ENCODE measurements at places on chromosomes 7 and 10.

DNA sequence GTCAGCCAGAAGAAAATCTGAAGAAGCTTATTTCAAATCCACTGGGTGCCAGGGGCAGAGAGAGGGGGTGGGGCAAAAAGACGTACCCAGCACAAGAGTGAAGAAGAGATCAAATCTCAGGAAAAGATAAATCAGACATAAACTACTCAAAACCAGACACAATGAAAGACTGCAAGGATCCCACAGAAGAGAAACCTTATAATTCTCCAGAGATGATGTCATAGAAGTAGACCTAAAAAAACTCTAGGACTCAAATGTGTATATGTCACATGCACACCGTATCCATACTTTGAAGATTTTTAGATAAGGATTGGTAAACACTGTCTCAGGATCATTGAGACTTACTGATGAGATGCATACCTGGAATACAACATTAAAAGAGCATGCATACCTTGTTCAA lies 98.5 kb upstream of the PIK3CG start:
- DNase-seq = no peak

DNA sequence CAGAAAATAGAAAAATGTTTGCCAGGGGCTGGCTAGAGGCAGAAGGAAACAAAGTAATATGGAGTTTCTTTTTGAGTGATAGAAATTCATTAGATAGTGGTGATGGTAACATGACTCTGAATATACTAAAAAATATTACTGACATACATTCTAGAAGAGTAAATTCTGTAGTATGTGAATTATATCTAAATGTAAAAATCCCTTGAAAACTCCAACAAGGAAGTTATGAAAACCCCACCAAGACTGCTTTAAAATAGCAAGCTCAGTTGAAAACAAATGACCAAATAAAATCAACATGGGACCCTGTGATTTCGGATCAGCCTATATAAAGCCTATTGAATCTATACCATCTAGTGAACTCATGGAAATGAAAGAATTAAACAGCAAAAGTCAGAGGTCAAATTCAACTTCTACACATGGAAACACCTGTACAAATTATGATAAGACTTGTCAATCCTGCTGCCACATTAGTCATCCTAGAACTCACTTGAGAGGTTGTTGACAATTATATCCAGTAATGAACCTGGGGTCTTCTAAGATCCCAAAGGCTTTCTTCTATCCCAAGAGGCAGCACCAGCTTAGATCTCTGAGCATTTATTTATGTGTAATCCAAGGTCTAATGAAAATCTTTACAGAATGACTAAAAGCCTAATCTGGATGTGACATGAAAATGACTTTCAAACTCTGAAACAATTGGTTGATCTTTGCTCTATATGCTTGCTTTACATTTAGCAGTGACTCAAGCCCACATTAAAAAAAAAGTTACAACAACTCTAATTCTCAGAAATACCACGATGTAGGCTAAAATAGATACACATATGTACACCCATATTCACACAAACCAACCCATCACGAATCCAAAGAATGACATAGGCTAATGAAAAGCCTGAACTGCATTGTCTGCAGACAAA lies 59.3 kb downstream of the OSBPL3 start:
- no peak for DNase-seq

DNA sequence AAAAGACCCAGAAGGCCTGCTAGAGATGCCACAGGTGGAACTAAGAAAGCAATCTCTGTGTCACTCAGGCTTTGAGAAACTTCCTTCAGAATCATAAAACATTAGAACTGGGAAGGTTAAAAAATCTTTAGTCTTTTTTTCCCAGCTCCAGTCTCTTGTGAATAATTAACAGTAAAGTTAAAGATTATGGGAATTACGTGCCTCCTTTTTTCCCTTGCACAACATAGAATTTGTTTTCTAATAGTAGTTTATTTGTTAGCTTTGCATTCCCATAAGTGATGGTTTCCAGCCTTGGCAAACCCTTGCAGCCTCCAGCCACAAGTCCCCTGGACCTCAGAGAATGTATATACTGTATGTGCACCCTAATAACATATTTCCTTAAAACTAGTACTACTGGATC lies 128.3 kb downstream of the TPST1 start:
- DNase-seq = no peak

GRCh38 chr7:23268746-23269145 lies 22.2 kb downstream of the GPNMB start:
- no peak for DNase-seq

DNA sequence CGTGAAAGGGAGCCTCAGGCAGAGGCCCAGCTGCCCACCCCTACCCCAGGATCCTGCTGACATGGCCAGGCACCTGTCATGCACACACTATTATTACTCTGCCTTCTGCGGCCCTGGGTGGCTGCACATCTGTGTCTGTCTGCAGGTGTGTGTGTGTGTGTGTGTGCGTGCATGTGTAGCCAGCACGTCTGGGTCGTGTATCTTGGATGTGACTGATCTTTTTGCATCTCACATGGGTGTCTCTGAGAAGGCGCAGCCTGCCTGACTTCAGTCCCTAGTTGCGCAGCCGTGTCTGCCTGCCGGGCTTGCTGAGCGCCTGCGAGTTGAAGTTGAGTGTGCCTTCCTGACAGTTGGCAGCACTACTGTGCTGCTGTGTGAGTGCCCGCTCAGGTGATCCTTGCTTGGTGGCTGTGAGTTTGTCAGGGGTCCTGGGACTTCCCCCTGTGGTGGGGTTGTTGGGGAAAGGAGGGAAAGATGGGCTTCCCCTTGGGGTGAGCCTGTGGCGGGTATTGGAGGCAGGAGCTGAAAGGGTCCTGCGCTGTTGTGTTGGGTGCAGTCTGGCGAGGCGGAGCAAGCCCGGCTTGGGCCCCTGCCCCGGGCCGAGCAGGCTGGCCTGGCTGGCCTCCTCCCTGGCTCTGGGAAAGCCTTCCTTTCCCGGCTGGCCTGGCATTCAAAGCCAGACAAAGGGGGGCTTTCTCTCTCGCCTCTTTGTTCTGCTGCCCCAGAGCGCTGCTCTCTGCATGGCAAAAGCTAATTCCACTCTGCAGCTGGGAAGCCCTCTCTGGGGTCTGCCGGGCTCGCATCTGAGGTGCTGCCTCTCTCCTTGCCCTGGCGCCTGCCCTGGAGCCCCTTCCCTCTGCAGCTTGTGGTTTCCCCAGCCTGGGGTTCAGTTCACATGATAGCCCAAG lies 4.9 kb downstream of the TRIM8 start:
- DNase-seq = no peak

GRCh38 chr10:52212062-52212461 lies 102.0 kb upstream of the DKK1 start:
- DNase-seq = no peak

DNA sequence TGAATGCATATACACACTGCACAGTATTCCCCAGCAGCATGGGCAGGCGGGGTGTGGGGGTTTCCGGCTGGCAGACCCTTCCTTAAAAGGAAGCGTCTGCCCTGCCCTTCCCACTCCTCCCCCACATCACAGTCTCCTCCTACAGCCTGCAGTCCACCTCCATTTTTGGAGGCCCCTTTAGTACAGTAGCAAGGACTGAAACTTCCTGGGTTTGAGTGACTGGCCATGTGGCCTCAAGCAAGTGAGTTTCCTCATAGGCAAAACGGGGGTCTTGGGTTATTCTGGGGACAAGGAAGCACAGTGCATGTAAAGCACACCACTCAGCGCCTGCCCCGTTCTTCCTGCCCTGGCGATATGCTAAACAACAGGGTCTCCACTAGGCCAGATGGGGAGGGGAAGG lies 62.1 kb upstream of the COL13A1 start:
- no peak for DNase-seq

GRCh38 chr10:18308600-18308999 lies 168.4 kb downstream of the CACNB2 start:
- DNase-seq = no peak

DNA sequence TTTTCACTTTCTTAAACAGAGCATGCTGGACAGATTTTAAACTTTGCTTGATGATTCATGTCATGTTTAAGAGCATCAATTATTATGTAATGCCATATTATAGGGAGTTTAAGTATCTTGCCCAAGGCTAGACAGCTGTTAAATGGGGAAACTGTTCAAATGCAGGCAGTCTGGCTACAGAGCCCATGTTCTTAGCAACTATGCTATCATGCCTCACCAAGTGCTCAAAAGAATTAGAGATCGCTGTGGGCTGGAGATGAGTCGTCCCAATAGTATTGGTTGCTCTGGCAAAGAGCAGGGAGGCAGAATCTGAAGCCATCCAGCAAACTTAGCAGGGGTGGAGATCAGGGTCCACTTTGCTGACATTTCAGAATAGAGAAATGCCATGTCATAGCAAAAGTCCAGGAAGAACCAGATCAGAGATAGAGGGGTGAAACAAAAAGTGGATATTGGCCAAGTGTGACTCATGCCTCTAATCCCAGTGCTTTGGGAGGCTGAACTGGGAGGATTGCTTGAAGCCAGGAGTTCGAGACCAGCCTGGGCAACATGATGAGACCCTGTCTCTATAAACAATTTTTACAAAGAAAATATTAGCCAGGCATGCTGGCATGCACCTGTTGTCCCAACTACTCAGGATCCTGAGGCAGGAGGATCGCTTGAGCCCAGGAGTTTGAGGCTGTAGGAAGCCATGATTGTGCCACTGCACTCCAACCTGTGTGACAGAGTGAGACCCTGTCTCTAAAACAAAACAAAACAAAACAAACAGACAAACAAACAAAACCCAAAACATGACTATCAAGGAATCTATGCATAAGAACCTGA lies 57.8 kb downstream of the BAMBI start:
- DNase-seq = no peak

GRCh38 chr10:48610585-48611093 lies 5.8 kb upstream of the ARHGAP22 start:
- no peak for DNase-seq

- DNase-seq = no peak
These were observed 124.3 kb upstream of the WNT16 start for GRCh38 chr7:121204537-121204936.

- DNase-seq = no peak
These were observed 753.8 kb downstream of the GRID1 start for GRCh38 chr10:85612833-85613232.

DNA sequence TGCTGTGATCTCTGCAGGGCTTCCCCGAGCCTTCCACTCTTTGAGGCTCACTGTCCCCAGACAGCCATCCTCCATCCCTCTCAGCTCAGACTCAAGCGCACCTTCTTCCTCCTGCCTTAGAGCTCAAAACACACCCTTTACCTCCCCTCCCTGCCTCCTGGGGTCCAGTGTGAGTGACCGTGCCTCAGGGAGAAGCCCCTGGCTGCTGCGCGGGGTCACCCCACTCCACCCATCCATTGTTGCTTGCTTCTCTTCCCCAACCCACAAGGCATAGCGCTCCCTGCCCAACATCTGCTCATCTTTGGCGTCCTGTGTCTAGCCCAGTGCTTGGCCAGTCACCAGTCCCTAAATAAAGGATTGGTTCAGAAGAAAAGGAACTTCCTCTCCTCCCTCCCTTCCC lies 170.3 kb downstream of the TCERG1L start:
- no peak for DNase-seq

DNA sequence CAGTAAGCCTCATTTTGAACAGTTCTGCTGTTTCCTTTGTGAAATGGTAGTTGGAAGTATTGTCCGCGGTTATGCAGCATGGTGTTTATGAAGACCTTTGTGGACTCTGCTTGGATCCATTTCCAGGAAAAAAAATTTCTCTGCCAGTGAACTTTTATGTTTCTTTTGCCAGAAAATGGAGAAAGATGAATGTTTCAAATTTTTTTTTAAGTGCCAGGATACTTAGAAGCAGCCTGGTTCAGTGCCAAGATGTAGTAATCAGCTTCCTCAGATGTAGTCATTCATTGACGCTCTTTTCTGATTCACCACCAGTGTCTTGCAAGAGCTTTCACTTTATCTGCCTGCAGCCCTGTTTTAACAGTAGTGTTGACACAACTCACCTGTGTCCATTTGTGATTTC lies 258.2 kb downstream of the SDK1 start:
- DNase-seq = no peak

- DNase-seq = no peak
These were observed 79.9 kb downstream of the MKI67 start for GRCh38 chr10:128046156-128046952.

DNA sequence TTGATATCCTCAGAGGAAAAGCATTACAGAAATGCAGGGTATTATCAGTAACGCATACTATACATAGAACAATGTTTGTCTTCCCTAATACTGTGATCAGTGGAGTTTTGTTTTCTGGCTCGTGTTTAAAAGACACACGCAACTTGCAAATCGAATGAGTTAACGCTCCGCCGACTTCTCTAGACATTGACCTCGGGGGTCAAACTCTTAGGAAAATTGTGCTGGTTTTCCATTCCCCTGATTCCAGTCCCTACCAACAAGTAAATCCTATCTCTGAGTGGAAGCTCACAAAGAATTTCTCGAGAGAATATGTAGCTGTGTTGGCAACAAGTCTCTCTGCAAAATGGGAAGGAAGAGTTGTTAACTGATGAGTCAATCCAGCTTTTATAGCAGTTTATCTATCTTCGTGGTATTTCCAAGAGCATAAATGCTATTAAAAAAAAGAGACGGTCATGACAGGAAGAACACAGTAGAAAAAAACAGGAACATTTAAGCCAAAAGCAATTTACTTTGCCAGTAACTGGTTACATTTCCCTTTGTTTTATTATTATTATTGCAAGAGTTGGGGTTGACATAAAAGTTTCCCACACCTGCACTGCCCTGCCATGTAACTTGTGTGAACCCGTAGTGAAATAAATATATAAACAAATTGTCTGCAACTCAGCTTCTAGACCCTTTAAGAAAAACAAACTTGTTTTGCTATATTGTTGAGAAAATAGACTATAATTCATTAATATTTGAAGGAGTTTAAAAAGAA lies 144.4 kb downstream of the ARID5B start:
- DNase-seq = no peak

DNA sequence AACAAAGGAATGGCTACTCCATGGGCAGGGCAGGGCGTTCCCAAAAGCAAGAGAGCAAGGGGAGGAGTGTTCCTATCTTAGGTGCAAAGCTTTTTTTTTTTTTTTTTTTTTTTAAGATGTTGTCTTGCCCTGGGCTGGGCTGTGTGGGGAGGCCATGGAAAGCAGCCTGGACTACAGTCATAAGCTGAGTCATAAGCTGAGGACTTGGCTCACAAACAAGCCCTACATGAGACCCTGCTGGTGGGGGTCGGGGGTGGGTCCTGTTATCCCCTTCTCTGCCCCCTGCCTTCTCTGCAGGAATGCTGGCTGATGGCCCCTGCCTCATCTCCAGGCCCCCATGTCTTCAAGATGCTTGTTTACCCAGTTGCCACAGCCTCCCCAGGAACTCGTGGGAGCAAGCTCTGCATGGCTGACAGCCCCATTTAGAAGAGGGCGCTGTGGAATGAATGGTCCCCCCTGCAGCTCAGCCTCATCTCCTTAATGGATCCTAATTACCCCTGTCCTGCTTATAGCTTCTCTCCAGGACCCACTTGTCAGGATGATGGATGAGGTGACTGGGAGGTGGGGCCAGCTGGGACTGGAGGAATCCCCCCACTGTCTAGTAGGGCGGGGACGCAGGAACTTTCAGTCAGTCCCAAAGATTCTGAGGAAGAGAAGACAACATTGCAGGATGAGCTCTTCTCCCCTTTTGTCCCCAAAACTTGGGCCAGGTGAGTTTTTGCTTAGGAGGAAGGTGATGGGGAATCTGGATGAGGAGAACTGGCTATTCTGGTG lies 340.8 kb upstream of the PODXL start:
- DNase-seq = no peak
